ENCODE measurements at places on chromosomes 5 and 9.

DNA sequence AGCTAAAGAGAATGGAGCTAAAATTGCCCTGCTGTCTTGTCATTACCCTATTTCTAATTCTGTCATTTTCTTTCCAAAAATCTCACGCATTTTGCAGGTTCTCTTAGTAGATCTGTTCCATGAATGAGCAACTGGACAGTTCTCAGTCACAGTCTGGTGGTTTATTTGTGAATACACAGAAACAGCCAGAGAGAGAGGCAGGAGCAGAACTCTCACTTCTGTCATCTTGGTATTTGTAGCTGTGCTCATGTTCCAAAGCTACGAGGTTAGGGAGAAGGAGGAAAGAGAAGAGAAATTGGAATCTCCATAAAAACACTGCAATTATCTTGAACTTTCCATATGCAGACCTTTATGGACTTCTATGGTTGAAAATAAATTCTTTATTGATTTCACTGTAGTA lies 118.0 kb upstream of the OR13F1 start:
- H3K4me1 ChIP-seq: no peaks in the 10 kb centered on the region
- H3K27me3 ChIP-seq: no peaks in the 10 kb centered on the region
- no peak overlapping the region for H3K27ac ChIP-seq
- no peak overlapping the region for H3K4me3 ChIP-seq
- DNase-seq: no peak
- H3K36me3 ChIP-seq: no peaks in the 10 kb centered on the region

DNA sequence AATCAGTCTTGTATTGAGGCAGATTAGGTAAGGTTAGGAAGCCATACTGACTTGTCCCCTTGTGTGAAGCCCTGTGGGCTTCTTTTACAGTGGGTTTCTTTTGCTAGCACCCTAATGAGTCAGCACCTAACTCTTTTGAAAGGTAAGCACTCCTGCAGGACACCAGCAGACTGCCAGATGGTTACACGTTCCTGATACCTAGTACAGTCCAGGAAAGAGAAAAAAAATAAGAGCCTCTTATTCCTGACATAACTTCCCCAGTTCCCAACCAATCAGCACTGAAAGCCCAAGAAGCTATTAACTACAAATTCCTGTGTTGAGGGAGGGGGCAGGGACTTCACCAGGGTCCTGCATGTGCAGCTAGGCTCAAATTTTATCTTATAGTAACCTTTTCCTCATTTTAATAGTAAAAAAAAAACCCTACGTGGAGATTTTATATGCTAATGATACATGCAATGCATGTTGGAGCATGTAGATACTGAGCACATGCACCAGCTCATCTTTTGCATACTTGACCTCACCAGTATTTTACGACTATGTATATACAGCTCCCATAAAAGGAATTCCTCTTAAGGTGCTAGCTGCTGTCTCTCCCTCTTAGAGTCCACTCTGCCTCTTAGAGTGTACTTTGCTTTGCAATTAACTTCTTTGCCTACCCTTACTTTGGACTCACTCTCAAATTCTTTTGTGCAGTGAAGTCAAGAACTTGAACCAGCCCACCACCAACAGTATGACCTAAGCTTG lies 84.7 kb upstream of the RORB start:
- H3K4me3 ChIP-seq: no peak overlapping the region
- DNase-seq: no peak
- no peaks in the 10 kb centered on the region for H3K4me1 ChIP-seq
- no peaks in the 10 kb centered on the region for H3K36me3 ChIP-seq
- no peaks in the 10 kb centered on the region for H3K27me3 ChIP-seq

DNA sequence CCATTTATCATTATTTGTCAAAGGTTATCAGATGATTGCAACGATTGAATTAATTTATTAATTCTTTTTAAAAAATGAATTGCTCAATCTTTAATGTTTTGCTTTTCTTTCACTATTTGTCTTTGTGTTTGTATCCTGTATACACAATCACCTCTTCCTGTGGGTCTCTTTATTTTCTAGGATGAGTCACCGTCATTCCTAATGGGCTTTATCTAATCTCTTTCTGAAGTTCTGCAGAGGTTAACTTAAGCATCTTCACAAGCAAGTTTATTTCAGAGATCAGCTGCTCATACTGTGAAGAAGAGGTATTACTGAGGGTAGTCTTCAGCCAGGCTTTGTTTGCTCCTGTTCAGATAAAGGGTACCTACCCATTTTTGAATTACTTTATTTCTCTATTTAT lies 323.9 kb downstream of the NNT start:
- H3K4me3 ChIP-seq: no peak overlapping the region
- H3K27ac ChIP-seq: no peak overlapping the region

DNA sequence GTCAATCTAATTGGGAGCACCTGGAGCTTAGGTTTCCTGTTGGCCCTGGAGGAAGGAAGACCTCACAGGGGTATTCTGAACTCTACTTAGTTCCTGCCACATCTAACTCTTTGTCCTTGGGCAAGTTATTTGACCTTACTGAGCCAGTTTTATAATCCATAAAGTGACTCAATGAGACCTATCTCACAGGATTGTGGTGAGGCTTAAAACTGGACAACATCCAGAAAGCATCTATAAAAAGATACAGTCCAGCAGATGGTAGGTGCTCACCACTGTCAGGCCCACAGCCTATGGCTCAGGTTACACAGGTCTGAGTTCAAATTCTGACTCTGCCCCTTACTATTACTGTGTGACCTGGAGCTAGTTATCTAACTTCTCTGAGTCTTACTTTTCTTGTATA lies 23.3 kb downstream of the KCNV2 start:
- peaks cover 4% of the 10 kb centered on the region for H3K4me1 ChIP-seq
- DNase-seq: no peak
- H3K27me3 ChIP-seq: no peaks in the 10 kb centered on the region
- H3K4me3 ChIP-seq: no peak overlapping the region
- H3K36me3 ChIP-seq: no peaks in the 10 kb centered on the region

- H3K27ac ChIP-seq: no peak overlapping the region
- peaks cover 2% of the 10 kb centered on the region for H3K4me1 ChIP-seq
- no peak for DNase-seq
Observed at GRCh38 chr5:165309446-165309845, 1804.0 kb downstream of the MAT2B start.

DNA sequence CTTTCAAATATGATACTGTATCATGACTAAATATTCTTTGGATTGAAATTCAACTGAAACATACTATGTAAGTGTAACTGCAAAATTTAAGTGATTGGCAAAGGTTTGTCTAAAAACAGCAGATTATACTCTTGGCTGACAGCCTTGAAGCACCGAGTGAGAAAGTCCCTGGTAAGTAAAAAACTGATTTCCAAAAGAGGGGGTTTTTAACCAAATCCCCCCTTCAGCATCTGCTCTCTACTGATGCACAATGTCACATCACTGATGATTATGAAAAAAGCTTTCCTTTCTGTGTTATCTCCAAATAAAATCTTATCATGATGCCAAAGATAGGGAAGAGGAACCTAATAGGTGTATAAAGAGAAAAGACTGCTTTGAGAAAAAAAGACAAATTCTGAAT lies 141.0 kb downstream of the MEF2C start:
- H3K27me3 ChIP-seq: no peaks in the 10 kb centered on the region
- no peak for DNase-seq
- no peaks in the 10 kb centered on the region for H3K36me3 ChIP-seq
- no peak overlapping the region for H3K27ac ChIP-seq
- H3K4me1 ChIP-seq: peaks cover 2% of the 10 kb centered on the region

- no peak overlapping the region for H3K27ac ChIP-seq
- DNase-seq: no peak
- no peaks in the 10 kb centered on the region for H3K4me1 ChIP-seq
- no peaks in the 10 kb centered on the region for H3K36me3 ChIP-seq
Observed at GRCh38 chr5:167378894-167379723, 912.3 kb upstream of the WWC1 start.

DNA sequence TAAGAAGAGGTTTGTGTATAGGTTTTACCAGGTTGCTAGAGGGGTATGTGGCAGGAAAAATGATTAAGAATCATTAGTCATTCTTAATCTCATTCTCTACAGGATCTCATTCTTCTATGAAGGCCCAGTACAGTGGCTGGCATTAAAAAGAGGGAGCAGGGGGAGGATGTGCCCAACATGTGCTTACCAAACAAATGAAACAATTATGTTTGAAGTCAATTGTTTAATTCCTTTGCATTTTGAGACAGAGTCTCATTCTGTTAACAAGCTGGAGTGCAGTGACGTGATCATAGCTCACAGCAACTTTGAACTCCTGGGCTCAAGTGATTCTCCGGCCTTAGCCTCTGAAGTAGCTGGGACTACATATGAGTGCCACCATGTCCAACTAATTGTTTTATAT lies 23.0 kb downstream of the FNIP1 start:
- H3K36me3 ChIP-seq: no peaks in the 10 kb centered on the region
- DNase-seq: no peak
- peaks cover 1% of the 10 kb centered on the region for H3K4me1 ChIP-seq

- H3K4me1 ChIP-seq: peaks cover 5% of the 10 kb centered on the region
- no peaks in the 10 kb centered on the region for H3K27me3 ChIP-seq
- H3K4me3 ChIP-seq: peak overlapping the region; percentile 76
Observed at GRCh38 chr5:96702503-96703383, 40.6 kb downstream of the CAST start.

Data from ovary (tissue), 10 donors.